CD8-positive, alpha-beta T cell (primary cell): ENCODE measurements at places on chromosomes 3 and 15.

GRCh38 chr3:167228135-167228534 lies 152.0 kb downstream of the ZBBX start:
- no peak for DNase-seq

- no peak for DNase-seq
Observed at GRCh38 chr3:58218904-58219303, 8.1 kb upstream of the DNASE1L3 start.

- no peak for DNase-seq
Observed at GRCh38 chr15:84741121-84741520, 7.3 kb upstream of the ZNF592 start.

DNA sequence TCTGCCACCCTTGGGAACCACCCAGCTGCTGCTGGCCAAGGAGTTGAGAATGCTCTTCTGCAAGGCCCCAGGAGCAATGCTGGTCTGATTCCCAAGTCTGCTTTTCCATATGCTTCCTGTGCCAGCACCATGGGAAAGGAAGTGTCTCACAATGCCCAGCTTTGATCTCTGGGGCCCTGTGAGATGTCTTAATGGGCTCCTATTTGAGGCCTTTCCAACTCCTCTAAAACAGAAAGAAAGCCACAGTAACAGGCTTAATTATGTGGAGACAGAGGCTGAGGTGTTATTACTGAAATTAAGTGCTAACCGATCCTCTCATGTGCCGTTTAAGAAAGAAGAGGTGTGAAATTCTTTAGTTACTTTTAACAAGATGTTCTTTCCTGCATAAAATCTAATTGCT lies 4.5 kb downstream of the EOGT start:
- DNase-seq: no peak
